Stimulated activated CD4-positive, alpha-beta T cell treated with anti-CD3 and anti-CD28 coated beads, Interleukin-2, amount 100 ng/mL, for 48 hours (primary cell): ENCODE measurements at places on chromosomes 1 and 21.

DNA sequence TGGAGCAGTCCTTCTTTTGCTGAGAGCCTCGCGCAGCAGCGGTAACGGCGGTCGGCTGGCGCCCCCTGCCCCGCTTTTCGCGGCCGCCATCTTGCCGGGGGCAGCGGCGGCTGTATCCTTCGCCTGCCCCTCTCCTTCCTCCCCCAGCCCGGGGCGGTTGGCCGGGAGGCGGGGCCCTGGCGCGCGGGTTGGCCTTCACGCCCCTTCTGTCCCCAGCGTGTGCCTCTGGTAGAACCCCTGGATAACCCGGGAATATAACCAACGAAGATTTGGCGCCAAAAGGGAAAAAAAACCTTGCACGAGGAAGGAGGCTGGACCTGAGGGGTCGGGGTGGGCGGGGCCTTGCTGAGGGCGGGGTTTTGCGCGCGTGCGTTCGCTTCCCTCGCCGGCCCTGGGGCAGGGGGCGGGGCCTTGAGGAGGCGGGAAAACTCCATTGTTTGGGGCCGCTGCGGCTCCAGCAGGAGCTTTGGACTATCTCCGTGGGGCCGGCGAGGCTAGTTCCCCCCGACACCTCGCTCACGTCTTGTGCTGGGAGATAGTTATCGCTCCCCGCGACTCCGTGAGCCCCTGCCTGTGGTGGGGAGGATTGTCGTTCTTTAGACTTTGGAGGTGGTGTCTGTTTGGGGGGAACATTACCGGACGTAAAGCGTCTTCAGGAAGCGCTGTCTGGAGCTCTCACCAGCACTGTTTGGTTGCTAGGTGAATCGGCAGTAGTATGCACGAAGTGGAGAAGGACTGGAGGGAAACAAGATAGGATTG is 689 bp downstream of the NASP start:
- peak; percentile 83 for DNase-seq

GRCh38 chr21:25453524-25453923 is 153.8 kb downstream of the MRPL39 start:
- no peak for DNase-seq

DNA sequence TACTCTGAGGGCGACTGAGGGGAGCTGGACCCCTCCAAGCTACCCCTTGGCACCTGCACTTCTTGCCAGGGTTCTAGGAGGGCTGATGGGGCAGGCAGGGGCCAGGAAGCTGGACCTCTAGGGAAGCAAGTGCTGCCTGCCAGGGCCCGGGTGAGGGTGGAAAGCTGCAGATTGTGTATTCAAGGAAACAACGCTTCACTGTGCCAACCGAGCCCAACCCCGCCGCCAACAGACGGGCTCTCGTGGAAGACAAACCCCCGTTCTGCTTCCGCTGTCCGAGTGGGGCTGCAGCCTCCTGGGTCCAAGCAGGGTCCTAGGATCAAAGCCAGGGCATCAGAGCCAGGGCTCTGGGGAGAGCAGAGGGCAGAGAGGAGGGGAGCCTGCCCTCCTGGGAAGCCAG is 3.2 kb downstream of the EFHD2 start:
- no peak for DNase-seq

- no peak for DNase-seq
Measured at GRCh38 chr1:108154314-108154713, 45.8 kb downstream of the SLC25A24 start.

DNA sequence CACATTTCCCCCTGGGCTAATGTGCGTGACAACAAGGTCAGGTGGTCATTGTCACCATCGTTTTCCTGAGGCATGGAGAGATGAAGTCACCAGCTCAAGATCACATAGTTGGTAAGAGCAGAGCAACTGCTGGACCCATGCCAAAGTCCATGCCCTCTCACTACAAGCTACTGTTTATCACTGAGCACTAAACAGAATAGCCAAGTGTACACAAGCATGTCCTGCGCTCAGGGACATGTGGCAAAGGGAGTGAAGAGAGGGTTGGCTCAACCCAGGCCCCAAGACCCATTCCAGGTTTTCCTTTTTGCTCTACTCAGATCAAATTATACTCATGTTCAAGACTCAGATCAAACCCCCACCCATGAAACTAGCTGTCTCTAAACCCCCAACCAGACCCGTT is 20.8 kb downstream of the LRRC52 start:
- DNase-seq: no peak

- no peak for DNase-seq
Measured at GRCh38 chr1:207605444-207606361, 39.2 kb upstream of the CR1L start.

GRCh38 chr1:24362982-24363614 is 43.9 kb downstream of the GRHL3 start:
- no peak for DNase-seq

DNA sequence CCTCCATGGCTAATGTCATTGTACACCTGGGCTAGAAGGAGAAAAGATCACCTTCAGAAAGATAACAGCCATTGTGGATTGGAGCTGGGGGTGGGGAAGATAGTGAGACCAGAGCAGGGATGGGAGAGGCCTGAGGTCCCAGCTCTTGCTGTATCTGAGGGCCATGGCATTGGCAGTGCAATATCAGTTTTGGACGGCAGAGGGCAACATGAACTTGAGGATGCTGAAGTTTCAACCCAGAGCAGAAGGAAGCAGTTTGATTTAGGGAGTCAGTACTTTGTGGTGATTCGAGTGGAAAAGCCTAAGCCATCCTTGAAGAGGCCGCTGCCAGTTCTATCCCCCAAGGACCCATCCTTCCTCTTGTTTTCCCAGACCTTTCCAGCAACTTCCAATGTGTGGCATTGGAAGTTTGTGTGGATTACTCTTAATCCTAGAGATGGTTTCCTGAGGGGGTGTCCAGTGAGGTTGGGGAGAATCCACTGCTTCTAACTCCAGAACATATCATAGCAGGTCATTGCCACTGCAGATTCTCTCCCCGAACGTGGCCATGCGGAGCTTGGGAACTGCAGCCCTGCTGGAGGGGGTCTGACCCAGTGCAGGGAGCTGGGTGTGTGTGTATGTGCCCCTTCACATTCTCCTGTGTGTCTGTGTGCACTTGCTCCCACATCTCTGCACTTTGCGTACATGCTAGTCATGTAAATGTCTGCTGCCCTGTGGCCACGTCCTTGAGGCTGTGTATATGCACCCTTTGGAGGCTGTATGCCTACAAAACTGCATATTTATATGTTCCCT is 24.1 kb downstream of the SLC26A9 start:
- DNase-seq: peak; percentile 73

GRCh38 chr1:115428676-115429075 is 90.6 kb upstream of the NGF start:
- DNase-seq: no peak

DNA sequence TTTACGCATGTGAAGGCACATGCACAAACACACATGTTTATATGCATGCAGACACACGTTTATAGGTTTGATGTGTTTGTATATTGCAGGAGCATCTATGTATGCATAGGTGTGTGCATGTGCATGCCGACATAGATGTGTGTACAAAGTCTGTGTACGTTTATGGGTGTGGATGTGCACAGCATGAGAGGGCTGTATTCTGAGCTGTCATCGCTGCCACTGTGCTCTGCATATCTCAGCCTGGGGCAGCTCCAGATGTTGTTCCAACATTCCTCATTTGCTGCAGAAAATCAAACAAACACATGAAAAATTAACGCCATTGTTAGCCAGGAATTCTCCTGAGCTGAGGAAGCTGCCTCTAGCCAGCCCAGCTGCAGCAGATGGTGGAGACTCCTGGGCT is 132.3 kb upstream of the CSF3R start:
- DNase-seq: no peak

DNA sequence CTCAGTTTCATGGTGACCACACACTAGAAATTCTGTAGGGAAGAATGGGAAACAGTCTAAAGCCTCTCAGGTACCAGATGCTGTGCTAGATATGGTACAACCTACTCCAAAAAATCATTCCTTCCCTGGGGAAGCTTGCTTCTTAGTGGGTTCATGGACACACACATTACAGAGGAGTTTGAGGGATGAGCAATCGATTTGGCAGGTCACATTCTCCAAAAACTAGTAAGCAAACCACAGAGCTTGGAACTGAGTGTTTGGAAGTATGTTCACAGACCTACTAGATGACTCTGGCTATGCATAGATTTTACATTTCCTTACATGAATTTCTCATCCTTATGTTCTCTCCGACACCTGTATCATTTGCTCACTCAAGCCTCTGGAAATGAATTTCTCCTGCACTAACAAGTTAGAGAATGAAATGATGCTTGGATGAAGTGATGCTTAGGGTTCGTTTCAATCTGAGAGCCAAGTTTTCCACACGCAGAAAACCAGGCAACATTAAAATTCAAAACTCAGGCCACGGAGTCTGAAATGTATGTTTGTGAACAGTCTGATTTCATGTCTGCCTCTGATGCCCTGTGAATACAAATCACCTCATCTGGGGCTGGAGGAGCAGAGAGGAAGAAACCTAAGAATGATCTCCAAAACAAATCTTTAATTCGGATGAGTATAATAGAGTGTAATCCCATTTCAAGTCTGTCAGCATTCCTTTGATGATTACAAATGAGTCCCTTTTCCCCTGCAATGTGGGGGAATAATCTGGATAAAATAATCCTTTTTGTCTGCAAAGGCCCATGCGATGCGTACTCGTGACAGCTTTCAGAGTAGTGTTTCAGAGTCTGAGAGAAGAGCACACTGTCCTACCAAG is 11.0 kb downstream of the EVA1C start:
- DNase-seq: no peak

- DNase-seq: no peak
Measured at GRCh38 chr1:233315718-233316301, 11.7 kb upstream of the MAP3K21 start.

DNA sequence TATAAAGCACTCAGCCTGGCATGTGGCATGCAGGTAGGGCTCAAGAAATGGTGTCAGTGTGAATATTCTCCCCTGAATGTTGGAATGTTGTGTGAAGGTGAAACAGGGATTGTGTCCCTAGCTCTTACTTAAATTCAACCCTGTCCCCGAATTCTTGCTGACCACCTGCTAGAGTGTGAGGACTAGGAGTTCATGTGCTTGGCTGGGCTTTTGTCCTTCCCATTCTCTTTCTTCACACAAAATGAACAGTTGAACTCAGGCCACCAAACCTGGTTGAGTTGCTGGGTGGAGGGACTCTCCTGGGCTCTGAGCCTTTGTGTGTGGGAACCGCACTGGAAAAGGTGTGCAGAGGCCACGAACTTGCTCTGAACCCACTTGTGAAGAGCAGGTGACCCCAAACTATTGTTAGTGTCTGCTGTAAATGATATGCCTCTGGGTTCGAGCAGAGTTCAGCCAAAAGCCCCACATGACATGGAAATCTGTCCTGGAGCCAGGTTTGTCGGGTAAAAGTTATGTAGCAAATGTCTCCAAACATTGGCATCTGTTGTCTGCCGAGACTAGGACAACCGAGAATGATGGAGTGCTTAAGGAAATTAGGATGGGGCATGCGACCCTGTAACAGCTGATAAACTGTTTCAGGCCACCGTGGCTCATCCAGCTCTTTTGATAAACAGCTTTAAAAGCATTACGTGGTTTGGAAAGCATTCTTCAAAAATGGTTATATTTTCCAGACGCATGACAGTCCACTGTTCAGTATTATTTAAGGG is 144.2 kb downstream of the DHRS3 start:
- DNase-seq: no peak

- no peak for DNase-seq
Measured at GRCh38 chr1:247210062-247210375, 38.2 kb upstream of the ZNF124 start.

DNA sequence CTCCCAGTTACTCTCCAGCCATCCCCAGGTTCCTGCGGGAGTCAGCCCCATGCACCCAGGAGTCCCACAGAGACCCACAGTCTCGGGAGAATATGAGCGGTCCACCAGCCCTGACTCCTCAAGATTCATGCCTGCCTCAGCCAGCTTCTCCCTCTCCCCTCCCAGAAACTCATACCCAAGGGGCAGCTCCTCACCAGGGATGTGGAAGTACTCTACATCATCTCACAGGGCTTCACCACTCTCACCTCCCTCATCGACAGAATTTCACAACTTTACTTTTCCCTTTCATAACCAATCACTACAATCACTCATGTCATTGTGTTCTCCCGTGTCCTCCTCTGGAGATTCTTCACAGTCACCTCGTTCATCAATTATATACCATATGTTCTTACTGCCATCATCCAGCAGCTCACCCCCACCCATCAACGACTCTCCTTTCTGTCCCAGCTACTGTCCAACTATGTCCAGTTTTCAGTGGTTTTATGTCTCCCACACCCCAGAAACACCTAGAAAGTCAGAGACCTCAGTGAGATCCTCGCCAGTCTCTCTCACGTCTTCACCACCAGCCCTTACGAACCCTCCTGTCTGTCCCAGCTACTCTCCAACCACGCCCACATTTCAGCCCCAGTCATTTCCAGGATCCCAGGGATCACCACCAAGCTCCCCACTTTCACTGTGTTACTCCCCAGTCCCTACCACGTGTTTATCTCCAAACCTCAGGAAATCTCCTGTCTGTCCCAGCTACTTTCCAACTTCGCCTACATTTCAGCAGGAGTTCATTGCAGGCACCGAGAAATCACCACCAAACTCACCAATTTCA is 1530.1 kb upstream of the TPTE start:
- no peak for DNase-seq

- DNase-seq: no peak
Measured at GRCh38 chr1:8202182-8202905, 115.6 kb upstream of the SLC45A1 start.

- DNase-seq: no peak
Measured at GRCh38 chr1:65965112-65965996, 172.7 kb downstream of the PDE4B start.

DNA sequence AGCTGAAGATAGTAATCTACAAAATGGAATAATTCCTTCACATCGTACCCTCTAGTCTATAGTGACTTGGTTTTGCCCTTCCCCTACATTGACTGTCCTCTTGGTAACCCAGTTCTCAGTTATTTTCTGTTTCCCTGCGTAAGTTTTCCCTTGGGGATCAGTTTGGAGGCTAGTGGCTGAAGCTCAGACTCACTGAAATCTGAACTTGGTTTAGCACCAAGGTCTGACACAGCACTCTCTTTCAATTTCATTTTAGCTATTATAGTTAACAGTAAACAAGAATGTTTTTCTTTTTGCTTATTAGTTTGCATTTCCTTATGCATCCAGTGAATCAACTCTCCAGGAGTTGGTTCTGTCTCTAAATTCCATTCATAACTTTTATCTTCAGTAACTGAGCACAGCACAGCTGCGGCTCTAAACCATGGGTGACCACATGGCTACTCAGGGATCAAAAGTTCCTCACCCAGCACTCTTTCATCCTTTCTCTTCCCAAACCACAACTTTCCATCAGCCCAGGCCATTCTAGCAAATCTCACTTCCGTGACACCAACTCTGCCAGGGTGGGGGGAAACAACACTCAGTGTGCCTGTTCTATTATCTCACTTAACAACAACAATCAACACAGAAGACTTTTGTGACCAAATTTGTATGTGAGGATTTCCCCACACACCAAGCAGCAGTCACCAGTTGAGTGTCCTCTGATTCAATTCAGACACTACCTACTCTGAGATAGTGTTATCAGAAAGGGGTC is 17.6 kb upstream of the IFI6 start:
- no peak for DNase-seq
